ENCODE measurements at places on chromosomes 7 and 10. TPM values are rescaled to one million over a fixed set of nuclear protein-coding genes. Genes with fewer than 3 reads are reported as not detected.
A peak's percentile ranks its signal among the peaks of the same experiment; 100 is the strongest.

- DNase-seq, result no peak
Measured at GRCh38 chr7:40202851-40203250, 68.0 kb downstream of the SUGCT start.

DNA sequence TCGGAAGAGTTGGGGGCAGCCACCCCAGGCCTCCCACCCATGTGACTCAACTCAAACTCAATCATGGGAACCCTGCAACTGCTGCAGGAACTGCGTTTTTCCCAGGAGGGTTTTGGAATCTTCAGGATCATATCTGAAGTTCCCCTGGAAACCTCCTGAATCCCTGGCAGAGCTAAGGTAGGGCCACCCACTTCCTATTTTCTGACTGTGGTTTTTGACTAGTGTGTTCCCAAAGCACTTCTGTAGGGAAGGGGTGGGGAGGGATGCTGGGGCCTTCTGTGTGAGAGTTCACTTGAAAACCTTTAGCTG is 127.6 kb upstream of the UNC5B start:
- no peak for DNase-seq

- no peak for DNase-seq
Measured at GRCh38 chr10:47079204-47079580, 168.0 kb downstream of the PTPN20 start.

- DNase-seq, result no peak
Measured at GRCh38 chr7:148535217-148535616, 55.3 kb upstream of the C7orf33 start.

- peak; percentile 90 for DNase-seq
Measured at GRCh38 chr7:96321031-96321657, 754 bp downstream of the SLC25A13 start.

DNA sequence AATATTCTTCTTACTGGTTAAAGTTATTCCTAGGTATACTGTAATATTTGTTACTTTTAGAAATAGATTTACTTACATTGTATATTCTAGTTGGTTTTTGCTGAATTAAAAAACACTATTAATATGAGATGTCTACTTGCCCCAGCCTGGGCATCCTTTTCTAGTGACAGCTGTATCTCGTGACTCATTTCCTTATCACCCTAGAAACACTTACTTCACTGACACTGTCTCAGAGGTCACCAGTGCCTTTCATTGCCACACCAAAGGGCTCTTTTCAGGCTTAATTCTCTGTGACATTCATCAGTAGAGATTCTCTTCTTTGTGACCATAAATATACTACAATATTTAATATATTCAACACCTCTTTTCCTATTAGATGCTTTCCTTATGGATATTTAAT is 194.7 kb downstream of the GALNT17 start:
- DNase-seq, result no peak

DNA sequence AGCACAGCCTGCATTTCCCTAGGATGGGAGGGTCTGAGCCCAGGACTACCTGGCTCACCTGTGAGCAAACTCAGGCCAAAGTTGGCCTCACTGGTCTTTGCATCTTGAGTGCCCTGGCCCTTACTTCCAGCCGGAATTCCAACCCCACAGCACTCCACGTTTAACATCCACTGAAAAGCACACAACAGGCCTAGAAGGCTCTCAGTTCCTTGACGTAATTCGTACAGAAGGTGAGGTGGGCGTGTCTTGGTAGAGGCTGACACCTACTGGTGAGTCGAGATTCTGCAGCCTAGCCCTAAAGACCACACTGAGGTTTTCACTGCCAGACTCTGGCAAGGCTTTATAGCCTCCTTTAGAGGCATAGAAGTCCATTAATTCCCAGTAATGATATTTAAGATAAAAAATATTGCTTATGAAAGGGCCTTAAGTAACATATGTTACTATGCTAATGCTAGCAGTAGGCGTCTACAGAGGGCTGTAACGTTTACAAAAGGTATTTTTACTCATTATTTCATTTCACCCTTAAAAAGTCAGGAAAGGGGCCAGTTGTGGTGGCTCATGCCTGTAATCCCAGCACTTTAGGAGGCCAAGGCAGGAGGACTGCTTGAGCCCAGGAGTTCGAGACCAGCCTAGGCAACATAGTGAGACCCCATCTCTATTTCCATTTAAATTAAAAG is 95.8 kb downstream of the HIP1 start:
- DNase-seq, result peak; percentile 58

DNA sequence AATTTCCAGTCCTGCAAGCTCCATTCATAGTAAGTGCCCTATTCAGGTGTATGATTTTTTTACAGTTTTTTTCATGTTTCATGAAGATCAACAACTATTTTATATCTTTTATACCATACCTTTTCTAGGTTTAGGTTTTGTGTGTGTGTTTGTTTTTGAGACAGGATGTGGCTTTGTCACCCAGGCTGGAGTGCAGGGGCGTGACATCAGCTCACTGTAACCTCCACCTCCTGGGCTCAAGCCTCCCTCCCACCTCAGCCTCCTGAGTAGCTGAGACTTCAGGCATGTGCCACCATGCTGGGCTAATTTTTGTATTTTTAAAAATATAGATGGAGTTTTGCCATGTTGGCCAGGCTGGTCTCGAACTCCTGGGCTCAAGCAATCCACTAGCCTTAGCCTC is 35.0 kb downstream of the ARMH3 start:
- no peak for DNase-seq

DNA sequence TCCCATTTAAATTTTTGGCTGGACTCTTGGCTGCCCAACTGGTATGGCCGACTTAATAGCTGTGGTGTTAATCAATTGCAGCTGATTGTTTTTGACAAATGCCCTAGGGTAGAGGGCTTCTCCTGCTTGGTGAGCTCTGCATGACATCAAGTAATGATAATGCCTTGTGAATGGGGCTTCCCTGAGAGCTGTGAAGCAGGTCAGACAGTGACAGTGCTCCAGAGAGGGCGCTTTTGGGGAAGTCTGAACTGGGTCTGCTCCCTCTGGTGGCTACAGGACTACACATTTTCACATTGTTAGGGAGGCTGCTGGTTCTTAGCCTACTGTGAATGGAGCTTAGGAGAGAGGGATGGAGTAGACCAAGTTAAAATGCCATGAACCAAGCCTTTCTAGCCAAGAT is 98.8 kb downstream of the SDK1 start:
- no peak for DNase-seq

- peak; percentile 50 for DNase-seq
Measured at GRCh38 chr7:101555269-101555920, 73.7 kb downstream of the MYL10 start.

DNA sequence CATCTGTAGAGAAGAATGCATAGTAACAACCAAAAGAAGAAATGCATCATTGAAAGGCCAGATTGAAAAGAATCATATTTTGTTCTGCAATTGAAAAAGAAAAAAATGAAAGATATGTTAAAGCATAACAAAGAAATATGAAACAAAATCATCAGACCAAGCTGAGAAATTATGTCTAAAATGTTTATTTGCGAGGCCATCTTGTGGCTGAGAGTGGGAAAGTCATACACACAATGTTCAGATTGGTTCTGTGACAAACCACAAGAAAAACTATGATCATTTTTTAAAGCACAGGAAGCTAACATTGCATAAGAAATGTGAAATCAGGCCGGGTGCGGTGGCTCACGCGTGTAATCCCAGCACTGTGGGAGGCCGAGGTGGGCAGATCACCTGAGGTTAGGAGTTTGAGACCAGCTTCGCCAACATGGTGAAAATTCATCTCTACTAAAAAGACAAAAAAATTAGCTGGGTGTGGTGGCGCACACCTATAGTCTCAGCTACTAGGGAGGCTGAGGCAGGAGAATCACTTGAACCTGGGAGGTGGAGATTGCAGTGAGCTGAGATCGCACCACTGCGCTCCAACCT is 36.6 kb downstream of the ABCB5 start:
- no peak for DNase-seq

DNA sequence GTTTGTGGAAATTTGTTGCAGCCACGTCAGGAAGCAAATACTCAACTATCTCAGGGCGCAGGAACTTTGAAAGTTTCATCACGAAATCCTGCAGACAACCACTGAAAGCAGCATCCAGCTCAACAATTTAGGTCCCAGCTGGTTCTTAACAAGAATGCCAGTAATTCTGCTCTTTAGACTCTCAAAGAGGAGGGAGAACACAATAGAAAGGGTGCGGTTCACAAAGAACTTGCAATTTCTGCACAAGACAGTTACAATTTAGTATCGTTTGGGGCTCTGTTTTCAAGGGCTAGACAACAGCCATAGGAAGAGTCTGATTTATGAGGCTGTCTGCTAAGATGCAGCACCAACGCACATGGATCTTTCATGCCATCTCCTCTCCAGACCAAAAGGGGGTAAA is 223.1 kb downstream of the FGFR2 start:
- DNase-seq, result no peak

DNA sequence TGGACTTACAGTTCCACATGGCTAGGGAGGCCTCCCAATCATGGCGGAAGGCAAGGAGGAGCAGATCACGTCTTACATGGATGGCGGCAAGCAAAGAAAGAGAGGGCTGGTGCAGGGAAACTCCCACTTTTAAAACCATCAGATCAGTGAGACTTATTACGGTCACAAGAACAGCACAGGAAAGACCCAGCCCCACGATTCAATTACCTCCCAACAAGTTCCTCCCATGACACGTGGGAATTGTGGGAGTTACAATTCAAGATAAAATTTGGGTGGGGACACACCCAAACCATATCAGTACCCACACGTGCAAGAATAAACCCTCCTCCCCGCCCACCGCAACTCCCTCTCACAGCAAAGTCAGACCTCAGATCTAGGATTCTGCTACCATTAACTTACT is 4.5 kb upstream of the AIFM2 start:
- DNase-seq, result no peak

DNA sequence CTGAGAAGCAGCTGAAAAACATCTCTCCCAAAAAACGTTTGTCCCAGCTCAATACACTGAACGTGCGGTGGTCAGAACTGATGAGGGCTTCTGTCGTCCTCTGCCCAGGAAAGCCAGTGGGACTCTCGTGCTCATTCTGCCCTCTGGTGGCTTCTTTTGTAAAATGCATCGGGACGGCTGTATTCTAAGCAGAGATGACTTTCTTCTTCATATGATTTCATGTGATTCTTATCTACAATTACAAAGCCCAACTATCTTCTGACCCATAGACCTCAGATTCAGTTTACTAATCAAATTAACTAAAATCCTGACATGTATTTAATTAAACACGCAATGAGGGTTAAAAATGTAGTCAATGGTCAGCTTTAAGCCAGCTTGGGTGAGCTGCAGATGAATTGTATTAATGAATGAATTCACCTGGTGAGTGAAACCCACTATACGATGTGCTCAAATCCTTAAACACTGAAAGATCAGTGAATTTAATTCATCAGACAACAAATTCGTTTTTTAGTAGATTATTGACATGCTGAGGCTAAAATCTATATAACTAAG is 117.6 kb upstream of the FAM204A start:
- peak; percentile 58 for DNase-seq

DNA sequence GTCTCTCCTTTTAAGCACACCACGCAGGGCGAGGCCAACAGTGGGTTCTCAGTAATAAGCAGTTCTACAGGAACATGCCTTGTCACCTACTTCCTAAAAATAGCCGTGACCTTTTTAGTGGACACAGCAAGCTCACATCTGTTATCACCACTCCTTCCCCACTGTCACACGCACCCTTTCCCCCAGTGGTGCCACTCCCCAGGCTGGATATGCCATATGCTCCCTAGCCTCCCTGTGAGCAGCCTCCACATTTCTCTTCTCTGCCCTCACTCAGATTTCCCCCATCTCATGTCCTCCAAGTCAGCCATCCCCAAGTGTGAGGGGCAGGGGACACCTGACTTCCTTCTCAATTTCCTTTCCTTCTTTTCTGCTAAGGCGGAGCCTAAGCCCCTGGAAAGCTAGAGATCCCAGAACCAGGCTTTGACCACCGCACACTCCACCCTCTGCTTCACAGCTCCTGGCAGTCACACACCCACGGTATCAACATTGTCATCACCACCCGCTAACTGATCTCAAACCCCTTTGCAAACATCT is 3.7 kb downstream of the ANXA11 start:
- peak; percentile 43 for DNase-seq

GRCh38 chr7:123122916-123123315 is 76.9 kb downstream of the SLC13A1 start:
- DNase-seq, result no peak

DNA sequence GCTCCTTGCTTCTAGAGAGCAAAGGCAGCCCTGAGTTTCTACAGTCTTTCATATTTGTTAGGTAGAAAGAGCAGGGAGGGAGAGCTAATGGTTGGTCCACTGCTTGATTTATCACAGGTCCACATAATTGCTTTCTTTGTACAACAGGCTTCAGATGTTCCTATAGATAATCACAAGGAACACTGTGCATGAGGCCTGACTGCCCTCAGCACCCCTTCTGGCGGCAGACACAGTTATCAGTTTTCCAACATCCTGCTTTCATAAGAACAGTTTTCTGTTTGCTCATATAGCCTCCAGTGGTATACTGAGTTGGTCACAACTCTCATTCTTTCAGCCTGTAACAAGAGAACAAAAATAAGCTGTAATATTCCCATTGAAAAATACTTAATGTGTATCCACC is 69.7 kb downstream of the AKR1C4 start:
- DNase-seq, result no peak

GRCh38 chr10:73625004-73625883 is 16.0 kb downstream of the MYOZ1 start:
- no peak for DNase-seq

DNA sequence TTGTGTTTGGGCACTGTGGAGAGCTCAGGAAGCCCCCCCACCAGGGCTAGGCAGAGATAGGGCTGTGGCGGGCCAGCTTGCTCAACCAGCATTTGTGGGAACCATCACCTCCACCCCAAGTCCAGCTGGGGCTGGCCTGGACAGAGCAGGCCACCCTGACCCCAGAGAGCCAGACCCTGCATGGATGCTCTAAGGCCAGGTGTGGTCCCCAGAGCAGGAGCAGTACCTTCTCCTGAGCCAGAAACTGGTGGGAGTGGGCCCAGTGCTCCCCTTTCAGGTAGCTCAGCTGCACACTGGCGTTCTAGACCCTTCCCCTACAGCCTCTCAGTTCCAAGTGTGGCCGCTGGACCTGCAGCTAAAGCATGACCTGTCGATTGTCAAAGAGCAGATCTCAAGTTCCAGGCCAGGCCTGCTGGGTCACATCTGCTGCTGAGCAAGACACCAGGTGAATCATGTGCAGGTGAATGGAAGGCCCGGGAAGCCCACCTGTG is 57.2 kb downstream of the RASGEF1A start:
- peak; percentile 33 for DNase-seq

DNA sequence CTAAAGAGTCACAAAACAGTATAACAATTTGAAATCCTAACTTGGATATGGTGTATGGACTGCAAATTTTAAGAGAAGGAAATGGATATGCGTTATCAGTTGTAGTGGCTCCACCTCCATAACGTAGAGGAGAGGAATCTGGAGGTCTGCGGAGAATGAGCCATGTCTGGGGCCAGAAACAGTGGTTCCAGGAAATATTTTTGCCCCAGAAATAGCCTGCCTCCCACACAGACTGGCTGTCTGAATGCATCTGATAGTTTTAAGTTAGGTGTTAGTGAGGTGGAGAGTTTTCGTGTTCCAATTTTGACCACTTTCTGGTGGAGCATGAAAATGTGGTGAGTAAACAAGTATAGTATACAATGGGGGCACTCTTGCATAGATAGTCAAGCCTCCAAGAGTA is 1.6 kb downstream of the PHTF2 start:
- no peak for DNase-seq

Gene PPP1R3C
- total RNA-seq, result 94.6 TPM

Gene GNGT1
- not detected for total RNA-seq

Gene CDH23
- total RNA-seq, result 7.5 TPM

Gene SYNPO2L
- 0.18 TPM for total RNA-seq

Gene GPER1
- total RNA-seq, result 11.2 TPM

Measured in aorta (tissue), 5 donors.